ENCODE measurements at places on chromosomes 12 and 14.
A peak's percentile ranks its signal among the peaks of the same experiment; 100 is the strongest.

DNA sequence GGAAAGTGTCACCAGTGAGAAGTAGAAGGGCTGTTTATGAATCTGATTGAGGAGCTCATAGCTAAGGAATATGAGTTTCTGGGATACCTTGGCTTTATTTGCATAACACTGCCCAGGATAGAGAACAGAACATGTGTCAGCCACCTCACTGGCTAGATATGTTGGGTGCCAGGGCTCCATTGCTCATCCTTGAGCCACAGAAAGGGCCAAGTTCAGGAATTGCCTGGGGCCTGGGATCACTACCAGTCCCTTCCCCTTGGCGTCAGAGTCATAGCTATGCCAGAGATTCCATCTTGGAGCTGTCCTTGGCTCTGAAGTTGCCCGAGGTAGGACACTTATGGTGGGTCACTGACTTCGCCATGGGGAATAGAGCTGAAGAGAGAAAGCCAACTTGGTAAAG, 49.0 kb downstream of the IFT43 start:
- DNase-seq = no peak

- DNase-seq = peak; percentile 21
Measured at GRCh38 chr14:54901380-54902142, 1.1 kb downstream of the GCH1 start.

DNA sequence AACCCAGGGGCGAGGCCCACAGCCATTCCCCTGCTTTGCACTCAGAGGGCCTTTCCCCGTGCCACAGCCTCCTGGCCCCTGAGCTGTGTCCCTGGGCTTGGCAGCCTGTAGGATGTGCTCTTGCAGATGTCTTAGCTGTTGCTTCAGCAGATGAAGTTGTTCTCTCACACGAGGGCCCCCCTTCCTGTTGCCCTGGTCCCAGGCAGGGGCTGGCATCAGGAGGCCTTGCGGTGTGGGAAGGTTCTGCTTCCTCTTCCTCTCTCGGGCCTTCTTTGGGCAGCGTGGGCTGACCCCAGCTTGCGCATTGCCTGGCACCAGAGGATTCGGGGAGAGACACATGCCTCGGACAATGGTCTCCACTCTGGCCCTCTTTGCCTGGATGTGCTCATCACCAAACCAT, 12.7 kb downstream of the PROX2 start:
- DNase-seq = no peak

GRCh38 chr14:103545219-103545914, 16.4 kb downstream of the TRMT61A start:
- DNase-seq = no peak

DNA sequence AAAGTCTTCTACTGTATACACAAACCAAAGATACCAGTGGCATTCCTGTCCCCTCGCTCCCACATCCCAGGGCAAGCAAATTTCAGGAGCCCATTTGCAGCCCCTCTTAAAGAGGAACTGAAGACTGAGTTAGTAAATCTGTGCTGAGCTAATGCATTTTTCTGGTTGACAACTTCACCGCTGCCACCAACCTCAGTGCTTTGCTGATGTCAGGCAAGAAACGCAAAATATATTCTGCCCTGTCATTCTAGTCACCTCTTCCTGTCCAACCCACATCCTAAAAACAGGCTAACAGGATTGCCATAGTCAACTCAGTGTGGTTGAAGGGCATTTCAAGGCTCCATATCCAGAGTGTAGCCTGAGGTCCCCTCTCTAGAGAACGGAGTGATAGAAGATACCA, 59.4 kb upstream of the FICD start:
- DNase-seq = peak; percentile 2
